ENCODE measurements at places on chromosomes 12 and 14.

DNA sequence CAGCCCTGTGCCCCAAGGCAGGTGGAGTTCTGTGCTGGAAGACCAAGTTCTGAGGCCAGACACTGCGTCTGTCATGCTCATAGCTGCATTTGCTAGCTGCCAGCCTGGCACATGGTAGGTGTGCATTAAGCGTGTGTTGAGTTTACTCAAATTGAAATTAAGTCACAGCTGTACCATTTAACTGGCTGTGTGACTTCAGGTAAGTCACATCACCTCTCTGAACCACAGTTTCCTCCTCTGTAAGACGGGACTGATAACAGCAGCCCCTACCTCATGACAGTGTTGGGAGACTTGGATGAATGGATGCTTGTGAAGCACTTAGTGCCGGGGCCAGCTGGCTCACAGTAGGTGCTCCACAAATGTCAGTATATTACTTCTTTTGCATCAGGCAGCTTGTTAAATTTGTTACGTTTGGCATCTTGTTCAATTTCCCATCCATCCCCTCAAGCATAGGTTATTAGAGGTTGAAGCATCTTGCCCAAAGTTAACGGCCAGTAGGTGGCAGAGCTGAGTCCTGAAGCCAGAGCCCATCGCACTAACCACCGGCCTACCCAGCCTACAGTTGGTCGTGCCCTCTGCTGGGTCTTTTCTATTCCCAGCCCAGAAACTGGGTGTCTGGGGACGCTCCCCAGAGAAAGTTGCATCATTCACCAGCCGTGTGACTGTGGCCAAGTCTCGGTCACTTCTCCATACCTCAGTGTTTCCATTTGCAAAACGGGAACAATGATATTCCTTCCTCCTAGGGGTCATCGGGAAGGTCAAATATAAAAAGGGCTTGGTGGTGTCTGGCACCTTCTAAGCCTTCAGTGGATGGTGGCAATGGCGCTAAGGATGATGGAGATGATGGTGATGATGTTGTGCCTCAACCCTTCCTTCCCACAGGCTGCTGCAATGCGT is 4.5 kb downstream of the DAO start:
- DNase-seq: peak; percentile 81

GRCh38 chr12:70576341-70577282 is 60.6 kb downstream of the PTPRB start:
- DNase-seq: no peak

DNA sequence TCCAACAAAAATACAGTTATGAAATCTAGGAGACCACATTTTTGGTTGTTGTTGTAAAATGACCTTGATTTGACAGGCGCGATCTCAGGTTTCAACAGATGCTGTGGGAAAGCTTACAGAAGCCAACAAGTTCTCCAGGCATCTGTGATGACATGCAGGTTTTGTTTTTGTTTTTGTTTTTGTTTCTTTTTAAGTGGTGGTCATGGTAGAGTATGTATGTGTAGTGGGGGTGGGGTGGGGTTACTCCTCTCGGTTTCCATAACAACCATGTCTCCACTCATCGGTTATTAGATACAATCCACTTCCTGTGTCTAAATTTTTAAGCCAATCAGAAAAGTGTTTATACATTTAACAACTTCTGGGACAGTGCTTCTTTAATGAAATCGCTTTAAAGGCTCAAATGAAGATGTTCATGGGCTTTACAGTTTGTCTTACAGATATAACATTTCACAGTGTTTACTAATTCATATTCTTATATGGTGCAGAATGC is 199.9 kb upstream of the FOXN3 start:
- no peak for DNase-seq

- no peak for DNase-seq
These were observed 15.1 kb downstream of the LTBP2 start for GRCh38 chr14:74596741-74597450.

GRCh38 chr12:122982963-122983788 is 2.7 kb downstream of the ARL6IP4 start:
- no peak for DNase-seq

GRCh38 chr14:23160924-23161522 is 22.4 kb downstream of the SLC7A8 start:
- DNase-seq: no peak

DNA sequence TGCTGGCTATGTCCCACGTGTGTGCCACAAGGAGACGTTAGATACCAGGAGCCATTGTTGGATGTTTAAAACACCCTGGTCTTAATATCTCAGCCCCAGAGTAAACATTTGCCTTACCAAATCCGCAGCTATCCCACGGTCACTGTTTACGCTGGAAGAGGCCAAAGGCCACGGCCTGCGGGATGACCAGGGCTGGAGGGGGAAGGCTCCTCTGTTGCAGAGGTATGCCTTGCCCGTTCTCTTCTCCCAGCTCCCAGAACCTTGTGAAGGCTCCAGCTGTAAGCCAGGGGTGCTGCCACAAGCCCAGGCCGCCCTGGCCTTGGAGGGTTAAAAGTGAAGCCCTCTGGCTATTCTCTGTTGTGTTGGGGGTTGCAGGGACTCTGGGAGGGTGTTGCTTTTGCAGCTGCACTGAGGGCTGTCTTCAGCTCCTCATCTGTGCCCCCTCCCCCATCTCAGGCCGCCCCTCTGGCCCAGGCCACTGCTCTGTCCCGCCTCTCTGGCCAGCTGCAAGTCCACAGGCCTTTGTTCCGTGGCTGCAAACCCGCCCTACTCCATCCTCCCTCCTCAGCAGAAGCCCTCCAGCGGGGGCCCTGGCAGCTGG is 2.5 kb downstream of the PLEKHG3 start:
- DNase-seq: no peak

GRCh38 chr12:45504316-45505010 is 225.0 kb upstream of the ARID2 start:
- DNase-seq: no peak

GRCh38 chr14:92437729-92438285 is 75.8 kb upstream of the RIN3 start:
- DNase-seq: no peak

- DNase-seq: no peak
These were observed 68.7 kb upstream of the MAP1LC3B2 start for GRCh38 chr12:116490471-116490870.

- no peak for DNase-seq
These were observed 314.1 kb downstream of the TMEM121 start for GRCh38 chr14:105840266-105841021.

DNA sequence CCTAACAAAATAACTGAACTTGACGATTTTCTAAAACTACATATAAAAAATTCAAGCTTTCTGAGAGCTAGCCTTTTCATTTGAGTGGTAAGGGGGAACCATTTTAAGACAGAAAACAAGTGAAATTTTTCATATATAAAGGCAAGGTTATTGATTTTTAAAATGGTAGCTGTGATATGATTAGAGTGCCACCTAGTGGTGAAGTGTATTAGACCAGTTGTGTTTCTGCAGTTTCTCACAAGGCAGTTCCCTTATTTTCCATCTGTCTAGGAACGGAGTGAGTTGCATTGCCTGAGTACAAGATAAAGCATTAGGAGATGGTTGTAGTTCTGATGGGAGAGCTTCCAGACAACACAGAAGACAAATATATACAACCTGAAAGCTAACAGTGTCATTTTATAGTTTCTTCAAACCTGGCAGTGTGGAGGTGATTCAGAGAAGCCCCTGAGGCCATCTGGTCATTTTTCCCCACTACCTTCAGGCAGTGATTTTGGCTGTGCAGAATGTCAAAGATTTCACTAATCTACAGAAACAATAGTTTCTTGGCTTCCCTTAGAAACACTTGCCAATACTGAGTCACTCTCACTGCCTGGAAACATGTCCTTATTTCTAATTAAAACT is 180.8 kb downstream of the C12orf50 start:
- no peak for DNase-seq

DNA sequence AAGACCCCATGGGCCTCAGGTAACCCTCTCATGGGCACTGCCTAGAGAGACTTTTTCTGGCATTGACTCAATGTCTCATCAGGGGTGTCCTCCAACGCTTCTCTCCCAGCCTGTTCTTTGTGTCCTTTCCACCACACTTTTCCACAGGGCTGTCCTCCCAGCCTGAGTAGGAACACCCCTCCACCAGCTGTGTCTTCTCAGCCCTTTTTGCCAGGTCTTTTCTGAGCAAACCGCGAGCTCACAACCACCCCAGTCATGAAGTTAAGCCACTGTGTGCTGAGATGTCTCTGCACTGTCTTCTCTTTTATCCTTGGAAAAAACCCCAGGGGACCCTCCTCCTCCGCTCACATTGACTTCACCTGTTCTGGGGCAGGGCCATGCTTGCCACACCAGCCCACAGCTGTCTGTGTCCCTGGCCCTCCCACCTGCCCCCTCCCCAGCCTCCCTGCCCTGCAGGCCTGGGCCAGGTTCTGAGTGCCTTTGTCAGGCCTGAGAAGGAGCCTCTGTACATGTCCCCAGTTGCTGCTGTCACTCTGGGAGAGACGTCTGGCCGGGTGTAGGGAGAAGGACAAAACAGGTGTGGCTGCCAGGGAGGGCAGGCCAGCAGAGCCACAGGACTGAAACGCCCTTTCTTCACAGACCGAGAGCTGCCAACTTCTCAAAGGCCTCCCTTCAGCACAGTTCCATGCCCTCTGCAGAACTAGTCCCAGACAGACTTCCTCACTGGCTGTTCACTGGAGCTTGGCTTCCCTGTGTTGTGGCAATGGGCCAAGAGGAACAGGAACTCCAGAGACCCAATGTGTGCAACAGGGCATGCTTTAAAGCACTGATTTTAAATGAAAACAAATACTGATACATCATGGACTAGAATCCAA is 50.5 kb upstream of the PNMA1 start:
- DNase-seq: no peak

DNA sequence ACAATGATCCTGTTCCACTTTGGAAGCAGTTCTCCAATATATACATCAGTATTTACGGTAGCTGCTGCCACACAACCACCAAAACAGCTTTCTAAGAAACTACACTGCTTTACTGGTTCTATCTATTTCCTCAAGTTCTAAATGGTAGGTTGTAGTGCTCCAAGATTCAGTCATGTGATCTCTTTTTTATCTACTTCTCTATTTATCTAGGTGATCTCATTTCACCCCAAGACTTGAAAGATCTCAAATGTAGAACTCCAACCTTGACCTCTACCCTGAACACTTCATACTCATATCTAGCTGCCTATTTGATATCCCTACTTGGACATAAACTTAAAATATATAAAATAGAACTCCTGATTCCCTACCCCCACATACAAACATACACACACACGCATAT is 133.9 kb upstream of the RAP1B start:
- no peak for DNase-seq

- DNase-seq: no peak
These were observed at the start of gene ADCY6 for GRCh38 chr12:48788854-48789775. Gene ADCY6, minus strand, starts transcription at chr12:48789089. Its CDS starts 5,655 bp downstream, at chr12:48783434.

GRCh38 chr12:54417712-54418440 is 1.2 kb downstream of the ITGA5 start:
- DNase-seq: no peak

GRCh38 chr14:59020382-59020781 is 168.1 kb upstream of the DAAM1 start:
- no peak for DNase-seq

GRCh38 chr12:132105467-132105866 is 38.7 kb downstream of the DDX51 start:
- peak; percentile 20 for DNase-seq

DNA sequence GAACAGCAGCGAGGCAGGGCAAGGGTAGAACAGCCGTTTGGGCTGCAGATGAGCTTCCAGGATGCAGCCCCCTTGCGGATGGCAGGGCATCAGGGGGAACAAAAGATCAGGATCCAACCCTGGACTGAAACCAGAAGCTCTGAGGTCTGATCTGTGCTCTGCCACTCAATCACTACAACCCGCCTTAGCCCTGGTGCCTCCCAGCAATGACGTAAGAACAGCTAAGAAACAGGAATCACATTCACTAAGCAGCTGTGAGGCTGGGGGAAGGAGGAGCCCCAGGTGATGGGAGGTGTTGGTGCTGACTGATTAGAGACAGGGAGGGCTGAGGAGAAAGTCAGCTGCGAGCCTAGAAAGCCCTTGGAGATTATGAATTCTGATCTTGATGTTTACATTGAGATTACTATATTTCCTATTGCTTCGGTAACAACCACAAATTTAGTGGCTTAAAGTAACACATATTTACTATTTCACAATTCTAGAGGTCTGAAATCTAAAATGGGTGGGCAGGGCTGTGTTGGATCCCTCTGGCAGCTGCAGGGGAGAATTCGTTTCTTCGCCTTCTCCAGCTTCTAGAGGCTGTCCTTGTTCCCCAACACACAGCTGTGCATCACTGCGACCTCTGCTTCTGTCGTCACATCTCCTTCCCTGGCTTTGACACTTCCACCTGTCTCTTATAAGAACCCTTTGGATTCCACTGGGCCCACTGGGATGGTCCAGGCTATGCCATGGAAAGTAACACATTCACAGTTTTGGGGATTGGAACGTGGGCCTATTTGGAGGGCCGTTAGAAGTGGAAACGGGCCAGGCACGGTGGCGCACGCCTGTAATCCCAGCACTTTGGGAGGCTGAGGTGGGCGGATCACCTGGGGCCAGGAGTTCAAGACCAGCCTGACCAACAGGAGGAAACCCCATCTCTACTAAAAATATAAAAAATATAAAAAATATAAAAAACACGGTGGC is 6.1 kb upstream of the CD9 start:
- no peak for DNase-seq

DNA sequence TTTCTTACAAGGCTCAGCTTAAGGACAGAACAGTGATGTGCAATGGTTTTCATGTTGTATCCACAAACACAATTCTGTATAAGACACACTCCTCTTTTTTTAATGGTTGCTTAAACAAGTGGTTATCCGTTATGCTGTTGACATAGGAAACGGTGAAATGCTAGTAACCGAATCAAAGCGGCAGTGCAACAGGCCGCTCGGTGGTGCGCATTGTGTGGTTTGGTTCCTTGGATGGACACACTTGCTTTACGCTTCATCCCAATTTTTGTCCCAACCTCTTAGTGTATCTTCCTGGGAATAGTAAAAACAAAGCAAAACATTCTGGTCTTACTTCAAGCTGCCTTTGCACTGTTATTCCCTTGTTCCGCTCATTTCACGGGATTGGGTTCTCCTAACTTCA is 650 bp upstream of the PTGER2 start:
- no peak for DNase-seq

GRCh38 chr12:109910969-109911348 is 10.9 kb downstream of the TCHP start:
- DNase-seq: no peak

DNA sequence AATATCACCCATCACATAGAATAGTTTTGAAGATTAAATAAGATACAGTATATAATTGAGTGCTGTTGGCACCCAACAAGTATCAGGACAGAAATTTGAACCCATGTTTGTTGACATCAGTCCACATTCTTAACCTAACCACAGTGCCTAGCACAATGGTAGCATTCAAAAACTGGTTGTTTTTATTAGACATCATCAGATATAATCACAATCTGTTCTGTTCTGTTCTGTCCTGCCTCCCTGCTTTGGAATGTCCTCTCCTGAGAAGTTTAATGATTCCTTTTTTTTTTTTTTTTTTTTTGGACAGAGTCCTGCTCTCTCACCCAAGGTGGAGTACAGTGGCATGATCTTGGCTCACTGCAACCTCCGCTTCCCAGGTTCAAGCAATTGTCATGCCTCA is 476.6 kb downstream of the RMST start:
- DNase-seq: no peak

GRCh38 chr12:13119826-13120225 is 16.4 kb upstream of the GSG1 start:
- no peak for DNase-seq
